ENCODE measurements at places on chromosomes 2 and 18.

GRCh38 chr2:134570676-134571075 lies 148.1 kb downstream of the TMEM163 start:
- DNase-seq, result no peak

DNA sequence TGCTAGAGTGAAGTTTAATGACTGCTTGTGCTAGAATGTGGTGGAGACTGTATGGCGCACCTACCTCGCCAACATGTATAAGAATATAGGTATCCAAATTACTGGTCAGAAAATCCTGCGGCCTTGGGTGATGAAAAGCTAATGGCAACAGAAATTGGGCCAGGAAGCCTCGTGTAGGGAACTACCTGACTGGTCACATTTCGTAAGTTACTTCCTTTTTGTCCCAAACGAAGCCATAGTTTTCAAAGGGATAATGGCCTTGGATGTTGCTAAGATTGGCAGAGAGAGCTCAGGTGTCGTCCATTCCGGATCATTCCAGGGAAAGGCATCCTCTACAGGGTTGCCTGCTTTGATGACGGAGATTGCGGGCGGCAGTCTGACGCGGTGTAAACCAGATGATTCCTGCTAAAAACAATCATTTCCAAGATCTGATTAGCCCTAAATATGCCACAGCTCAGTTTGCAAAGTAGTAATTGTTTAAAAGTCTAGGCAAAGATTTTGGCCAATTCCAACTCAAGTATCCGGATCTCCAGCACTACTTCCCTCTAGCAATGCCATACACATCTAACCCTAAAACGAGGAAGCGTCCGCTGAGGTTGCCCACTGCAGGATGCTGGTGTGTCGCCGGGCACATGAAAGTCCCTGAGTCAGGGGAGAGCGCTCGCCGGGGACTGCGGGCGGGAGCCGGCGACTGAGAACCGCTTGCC lies 708 bp upstream of the MALT1 start:
- DNase-seq, result no peak

DNA sequence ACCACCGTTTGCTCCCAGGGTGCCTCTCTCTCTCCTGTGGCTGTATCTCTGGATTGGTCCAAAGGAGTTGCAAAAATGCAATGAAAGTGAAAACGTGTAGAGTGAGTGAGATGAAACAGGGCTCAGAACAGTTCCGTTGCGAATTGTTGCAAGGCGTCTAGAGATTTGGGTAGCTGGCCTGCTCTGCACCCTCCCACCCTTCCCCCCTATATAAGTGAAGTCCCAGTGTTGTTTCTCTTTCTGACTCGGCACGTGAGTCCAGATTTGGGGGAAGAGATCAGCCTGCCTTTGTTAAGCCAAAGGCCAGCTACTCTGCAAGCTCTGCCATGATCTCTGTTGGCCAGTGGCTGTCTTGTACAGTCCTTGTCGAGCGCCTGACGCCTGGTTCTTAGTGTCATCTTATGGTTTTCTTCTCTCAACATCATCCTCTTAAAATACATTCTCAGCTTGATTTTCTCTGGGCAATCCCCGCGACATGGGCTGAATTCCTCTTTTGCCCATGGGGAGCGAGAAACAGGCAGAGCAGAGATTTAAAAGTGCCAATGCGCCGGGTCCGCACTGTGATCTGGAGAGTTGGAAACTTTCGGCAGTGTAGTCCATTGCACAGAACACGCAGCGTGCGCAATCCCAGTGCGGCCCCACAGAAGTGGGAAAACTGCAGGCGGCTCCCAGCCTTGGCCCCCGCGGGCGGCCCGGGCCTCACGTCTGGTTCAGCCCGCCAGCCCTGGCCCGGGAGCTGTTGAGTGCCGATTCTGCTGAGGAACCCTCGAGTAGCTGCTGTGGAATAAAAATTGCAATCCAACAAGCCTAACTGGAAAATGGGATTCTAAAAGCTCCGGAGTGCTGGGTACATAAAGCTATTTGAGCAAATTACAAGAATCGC lies 9.3 kb downstream of the MEIS1 start:
- no peak for DNase-seq

- DNase-seq, result no peak
These were observed 105.0 kb upstream of the CDC42EP3 start for GRCh38 chr2:37776487-37776886.

GRCh38 chr2:153432381-153432780 lies 46.2 kb downstream of the RPRM start:
- no peak for DNase-seq

GRCh38 chr2:218405086-218405745 lies 5.5 kb downstream of the CTDSP1 start:
- DNase-seq, result no peak

DNA sequence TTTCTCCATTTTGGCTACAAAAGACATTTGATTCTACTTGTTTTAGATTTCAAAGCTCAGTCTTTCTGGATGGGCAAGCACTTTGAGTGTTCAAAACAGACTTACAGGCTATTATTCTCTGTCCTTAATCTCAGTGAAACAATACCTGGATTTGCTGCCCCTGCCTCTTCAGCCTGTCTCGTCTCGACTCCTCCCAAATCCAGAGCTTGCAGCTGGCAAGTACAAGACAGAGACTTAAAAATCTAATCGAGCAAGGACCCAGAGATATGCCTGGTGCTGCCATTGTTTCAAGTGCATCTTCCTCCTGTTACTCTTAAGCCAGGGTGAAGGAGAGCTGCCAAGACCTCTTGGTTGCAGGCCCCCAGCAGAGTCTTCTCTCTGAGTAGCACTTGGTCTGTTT lies 59.2 kb downstream of the LRRC30 start:
- DNase-seq, result no peak

- no peak for DNase-seq
These were observed 82.5 kb downstream of the DSEL start for GRCh38 chr18:67433971-67434370.

GRCh38 chr2:200077210-200077650 lies 121.8 kb downstream of the MAIP1 start:
- DNase-seq, result no peak

DNA sequence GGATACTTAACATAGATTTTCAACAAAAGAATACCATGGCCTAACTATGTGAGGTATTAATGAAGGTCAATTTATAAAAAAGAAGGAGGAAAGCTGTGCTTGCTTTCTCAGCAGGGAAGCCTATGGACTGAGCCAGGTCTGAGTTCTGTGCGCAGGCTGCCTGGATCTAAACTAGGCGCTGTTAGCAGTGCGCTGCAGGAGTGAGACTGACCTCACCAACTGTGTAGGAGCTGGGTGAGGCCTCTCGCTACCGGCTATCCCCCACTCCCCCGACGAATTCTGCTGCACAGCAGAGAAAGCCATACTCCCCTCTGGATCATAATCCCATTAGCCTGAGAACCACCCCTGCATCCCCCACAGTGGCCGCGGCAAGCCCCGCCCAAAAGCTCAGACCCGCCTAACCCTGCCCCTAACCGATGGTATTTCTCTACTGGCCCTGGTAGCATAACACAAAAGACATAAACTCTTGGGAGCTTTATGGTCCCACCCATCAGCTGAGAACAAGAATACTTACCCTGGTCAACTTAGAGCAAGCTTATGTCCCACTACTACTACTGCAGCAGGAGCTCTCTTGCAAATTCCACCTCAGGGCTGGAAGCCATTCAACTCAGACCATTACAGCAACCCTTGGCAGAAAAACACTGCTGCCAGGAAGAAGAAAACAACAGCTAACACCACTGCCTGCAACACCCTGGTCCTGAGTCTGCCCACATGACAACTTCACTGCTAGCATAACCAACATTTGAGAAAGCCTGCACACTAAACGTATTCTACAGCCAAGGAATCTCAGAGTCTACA lies 28.0 kb downstream of the SULT1C2 start:
- DNase-seq, result no peak

DNA sequence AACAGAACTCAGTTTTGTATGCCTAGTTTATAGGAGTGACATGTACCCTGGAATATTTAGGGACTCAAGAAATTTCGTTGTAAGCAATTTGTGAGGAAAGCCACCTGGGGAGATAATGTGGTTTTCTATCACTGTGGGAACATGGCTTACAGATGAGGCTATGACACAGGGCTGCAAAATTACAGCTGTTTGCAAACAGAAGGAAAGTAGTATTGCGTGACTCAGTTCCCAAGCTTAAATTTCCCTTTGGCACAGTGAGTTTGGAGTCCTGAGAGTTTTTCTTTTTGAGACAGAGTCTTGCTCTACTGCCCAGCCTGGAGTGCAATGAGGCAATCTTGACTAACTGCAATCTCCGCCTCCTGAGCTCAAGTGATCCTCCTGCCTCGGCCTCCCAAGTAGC lies 149.8 kb downstream of the MYO5B start:
- no peak for DNase-seq

- no peak for DNase-seq
These were observed 16.8 kb downstream of the TPGS2 start for GRCh38 chr18:36811955-36812354.

- no peak for DNase-seq
These were observed 2.5 kb upstream of the MREG start for GRCh38 chr2:216015722-216016464.

DNA sequence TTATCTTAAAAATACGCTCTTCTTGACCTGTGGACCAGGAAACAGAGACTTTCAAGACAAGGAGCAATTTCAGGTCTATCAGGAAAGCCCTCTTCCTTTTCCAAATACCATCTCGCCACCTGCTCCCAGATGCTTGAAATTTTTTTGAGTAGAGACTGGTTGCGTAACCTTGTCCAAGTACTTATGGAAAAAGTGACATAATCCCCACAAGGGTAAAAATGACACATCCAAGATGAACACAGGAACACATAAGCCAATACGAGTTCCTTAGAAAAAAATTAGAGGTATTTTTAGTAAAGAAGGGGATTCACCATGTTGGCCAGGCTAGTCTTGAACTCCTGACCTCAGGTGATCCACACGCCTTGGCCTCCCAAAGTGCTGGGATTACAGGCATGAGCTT lies 1.8 kb downstream of the SERPINB13 start:
- DNase-seq, result no peak

DNA sequence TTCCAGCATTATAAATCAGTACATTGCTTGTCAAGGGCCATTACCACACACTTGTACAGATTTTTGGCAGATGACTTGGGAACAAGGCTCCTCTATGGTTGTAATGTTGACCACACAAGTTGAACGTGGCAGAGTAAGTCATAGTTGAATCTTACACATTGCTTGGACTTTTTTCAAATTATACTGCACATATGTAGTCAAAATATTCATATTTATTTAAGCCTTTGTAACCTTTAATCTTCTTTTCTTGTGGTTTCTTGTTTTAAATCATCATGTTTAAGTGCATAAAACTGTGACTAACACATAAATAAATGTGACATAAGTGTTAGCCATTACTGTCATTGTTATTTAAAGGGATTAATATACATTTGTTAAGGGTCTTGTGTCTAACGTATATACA lies 52.1 kb upstream of the EPB41L5 start:
- no peak for DNase-seq

DNA sequence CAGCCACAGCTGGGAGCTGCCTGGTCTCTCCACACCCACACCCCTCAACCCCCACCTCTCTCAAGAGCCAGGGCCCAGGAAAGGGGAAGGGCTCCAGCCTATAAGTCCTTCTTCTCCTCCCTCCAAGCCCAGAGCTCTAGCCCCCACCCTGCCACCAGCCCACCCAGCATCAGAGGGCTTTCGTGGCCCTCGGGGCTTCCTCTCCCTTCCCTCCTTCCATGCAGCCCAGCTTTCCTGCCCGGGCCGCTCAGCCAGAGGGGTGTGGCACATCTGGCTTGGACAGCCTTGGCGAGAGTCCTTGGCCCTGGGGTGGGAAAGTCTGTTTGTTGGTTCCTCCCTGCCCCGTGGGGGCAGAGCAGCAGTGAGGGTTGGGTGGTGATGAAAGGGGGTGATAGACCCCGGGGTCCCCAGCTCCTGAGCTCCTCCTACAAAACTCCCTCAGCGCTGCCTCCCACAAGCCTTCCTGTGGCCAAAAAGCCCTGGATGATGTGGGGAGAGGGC lies 7.0 kb downstream of the TNS1 start:
- DNase-seq, result no peak

DNA sequence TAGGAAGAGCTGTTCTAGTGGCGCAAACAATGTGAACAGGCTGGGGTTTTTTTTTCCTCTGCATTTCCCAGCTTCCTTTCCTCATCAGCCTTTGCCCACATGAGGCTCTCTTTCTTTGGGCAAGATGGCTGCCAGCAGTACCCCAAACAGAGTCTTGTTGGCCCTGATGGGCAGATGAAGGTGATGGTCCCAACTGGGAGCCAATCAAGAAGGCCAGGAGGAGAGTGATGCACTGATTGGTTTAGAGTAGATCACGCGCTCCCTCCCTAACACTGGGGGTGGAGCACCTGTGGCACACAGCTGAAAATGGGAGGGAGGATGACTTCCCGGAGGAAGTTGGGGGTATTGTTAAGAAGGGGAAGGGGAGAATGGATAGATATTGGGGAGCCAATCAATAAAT lies 96.3 kb upstream of the FZD7 start:
- no peak for DNase-seq

GRCh38 chr2:69493268-69493667 lies 56.0 kb upstream of the NFU1 start:
- DNase-seq, result no peak

- no peak for DNase-seq
These were observed 368.6 kb upstream of the TFPI start for GRCh38 chr2:187922846-187923245.

DNA sequence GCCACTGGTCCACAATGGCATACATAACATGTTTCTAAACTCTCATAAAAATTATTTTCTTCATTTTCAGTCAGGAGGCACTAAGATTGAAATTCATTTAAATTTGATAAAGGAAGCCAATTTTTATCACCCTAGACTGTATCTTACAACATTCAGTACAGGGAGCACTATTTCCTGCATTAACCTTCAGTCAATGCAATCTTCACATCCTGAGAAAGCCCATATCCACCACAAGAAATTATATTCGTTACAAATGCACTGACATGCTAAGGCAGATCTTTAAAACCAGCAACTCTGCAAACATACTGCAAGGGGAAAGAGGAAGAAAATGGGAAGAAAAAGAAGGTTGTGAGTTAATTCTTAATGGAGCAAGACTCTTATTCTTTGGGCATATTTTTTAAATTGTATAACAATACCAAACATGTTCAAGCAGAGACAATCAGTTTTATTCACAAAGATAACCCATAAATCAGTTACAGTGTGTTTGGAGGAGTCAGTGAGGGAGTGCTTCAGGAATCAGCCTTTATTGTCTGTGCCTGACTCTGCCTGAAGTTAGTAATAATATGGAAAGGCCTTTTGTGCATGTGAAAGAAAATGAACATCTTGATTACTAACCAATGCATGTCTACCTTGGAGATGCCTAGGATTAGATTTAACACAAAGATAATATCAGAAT lies 370.1 kb downstream of the FBXO15 start:
- no peak for DNase-seq

GRCh38 chr2:163656622-163657280 lies 79.1 kb downstream of the FIGN start:
- no peak for DNase-seq

- DNase-seq, result no peak
These were observed 8.4 kb downstream of the SIGLEC15 start for GRCh38 chr18:45833846-45834245.

DNA sequence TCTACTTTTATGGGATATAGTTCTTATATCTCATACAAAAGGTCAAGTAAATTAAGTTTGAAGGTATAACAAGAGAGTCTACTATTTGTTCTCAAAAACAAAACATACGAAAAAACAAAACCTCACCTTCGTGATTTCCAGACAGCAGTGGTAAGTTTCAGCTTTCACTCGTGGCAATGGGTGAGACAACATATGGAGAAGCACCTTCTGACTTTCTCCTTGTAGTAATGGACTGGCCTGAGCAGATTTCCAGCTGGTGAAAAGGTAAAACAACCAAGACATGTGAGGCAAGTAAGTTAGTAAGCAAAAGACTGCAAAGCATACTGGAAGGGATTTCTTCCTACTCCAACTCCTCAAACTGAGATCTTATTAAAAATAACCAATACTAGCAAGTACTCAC lies 39.6 kb downstream of the RTTN start:
- DNase-seq, result no peak
